ENCODE measurements at places on chromosomes 12 and 14.

DNA sequence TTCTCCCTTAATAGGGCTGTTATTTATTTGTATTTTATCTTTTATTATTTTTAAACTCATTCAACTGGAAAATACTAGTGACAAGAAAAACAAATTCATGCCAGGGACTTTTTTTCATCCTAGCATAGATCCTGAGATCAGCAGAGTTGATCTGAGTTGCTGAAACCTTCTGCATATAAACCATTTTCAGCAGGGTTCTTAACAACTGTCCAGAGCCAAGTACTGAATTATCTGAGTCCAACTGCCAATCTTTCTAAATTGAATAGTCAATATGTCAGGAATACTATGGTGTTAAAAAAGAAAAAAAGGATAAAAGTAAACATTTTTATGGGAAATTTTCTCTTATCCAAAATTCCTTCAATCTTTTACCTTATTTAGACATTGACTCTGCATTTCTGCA is 28.6 kb downstream of the CDC42BPB start:
- DNase-seq: no peak

DNA sequence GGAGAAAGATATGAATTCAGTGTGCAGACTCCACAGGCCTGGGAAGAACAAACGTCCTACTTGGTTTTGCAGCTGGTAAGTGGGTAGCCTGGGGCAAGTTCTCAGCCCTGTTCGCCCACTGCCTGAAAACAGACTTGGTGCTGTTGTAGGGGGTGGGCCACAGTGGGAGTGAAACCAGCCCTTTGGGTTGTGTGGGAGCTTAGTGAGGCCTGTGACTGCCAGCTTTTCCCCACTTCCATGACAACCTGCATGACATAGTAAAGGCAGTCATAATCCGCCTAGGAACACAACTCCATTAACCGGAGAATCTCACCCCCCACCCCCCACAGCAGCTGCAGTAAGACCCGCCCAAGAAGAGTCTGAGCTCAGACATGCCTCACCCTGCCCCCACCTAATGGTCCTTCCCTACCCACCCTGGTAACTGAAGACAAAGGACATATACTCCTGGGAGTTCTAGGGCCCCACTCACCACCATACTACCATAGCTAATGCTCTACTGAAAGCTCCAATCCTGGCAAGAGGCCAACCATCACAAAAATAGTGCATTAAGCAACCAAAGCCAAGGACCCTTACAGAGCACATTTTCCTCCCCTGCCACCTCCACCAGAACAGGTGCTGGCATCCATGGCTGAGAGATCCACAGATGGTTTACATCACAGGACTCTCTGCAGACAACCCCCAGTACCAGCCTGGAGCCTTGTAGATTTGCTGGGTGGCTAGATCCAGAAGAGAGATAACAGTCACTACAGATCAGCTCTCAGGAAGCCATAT is 39.8 kb upstream of the LMNTD1 start:
- no peak for DNase-seq

DNA sequence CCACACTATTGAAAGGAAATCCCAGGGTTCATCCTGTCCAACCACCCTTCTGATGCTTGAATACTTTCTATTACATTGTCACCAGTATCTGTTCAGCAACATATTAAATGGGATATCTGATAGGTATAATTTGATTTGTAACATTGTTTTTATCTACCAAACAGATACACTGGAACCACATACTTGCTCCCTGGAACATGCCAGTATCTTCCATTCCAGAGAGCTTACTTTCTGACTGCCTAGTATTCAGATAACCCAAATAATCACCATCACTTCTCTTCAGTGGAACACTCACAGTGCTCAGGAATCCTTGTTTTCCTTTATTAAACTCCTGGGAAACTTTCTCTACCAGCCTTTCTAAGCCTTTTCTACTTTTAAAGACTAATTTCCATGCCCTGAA is 19.3 kb downstream of the LRP6 start:
- DNase-seq: no peak

GRCh38 chr12:84910549-84911241 is 1.9 kb downstream of the SLC6A15 start:
- DNase-seq: no peak

DNA sequence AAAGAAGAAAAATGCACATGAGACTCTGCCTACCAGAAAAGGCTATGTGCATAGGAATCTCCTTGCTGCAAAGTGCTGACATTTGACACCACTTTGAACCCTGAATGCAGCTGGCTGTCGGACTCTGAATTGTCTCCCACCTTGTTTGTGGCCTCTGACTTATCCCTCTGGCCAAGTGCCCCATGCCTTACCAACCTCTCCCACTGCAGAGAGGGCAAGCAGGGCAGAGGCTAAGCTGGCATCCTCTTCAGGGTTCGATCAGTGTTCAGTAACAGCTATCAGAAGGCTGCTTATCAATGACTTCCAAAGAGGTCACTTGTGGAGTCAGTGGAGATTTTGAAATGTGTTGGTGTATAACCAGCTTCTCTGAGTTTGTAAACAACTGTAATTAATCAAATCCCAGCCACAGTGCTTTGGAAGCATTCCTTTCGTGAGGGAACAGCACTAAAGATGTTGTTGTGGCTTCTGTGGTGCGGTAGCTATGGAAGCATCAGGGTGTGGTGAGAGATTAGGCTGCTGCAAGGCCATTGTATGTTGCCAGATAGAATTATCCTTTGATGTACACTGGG is 22.6 kb upstream of the BMP4 start:
- DNase-seq: no peak

DNA sequence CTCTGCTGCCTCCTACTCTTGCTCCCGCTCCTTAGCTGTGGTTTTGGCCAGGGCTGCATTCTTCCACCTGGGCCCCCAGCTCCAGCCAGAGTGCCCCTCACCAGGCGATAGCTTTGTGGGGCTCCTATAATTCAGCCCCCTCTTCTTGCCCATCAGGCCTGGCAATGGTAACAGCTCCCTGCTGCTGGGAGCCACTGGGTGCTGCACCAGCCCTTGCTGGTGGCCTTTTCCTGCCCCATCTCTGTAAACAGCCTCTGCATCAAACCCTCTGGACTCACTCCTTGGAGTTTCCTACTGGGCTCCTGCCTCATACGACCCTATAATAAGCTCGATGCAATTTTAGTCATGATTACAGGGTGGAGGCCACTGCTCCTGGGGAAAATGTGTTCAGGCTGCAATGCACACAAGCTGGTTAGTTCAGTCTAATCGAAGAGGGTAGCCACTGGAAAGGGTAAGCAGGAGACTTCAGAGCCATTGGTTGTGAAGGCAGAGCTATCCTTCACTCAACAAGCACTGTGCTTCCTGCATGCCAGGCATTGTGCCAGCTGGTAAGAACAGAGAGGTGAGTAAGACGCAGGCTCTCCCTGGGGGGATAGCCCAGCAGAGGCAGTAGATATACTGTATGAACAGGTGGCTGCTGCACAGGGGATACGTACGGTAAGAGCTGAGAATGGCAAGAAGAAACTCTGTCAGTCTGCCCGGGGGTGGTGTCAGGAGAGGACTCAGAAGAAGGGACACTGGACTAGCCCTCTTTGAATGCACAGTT is 24.7 kb downstream of the CLMN start:
- DNase-seq: no peak

- no peak for DNase-seq
Observed at GRCh38 chr14:35155962-35156361, 33.6 kb downstream of the PRORP start.

DNA sequence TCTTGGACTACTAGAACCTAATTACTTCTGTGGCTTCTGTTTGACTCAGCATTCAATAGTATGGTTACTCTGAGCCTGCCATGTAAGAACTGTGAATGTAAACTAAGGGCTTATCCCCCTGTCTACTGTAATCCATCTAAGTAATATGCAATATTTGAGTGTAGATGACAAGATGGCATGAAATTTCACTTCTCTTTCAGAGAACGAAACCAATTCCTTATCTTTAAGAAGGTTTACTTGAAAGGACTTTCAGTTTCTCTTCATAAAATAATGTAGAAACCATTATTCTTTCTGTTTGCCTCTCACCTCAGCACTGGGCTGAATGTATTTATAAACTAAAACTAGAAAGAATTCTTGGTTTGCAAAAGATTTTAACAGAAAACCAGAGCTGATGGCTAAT is 60.4 kb upstream of the ARID2 start:
- no peak for DNase-seq

- DNase-seq: no peak
Observed at GRCh38 chr12:40551466-40551865, 140.8 kb upstream of the CNTN1 start.

All from stimulated activated CD4-positive, alpha-beta T cell treated with anti-CD3 and anti-CD28 coated beads, Interleukin-15, amount 100 ng/mL, for 1 hour (primary cell).